ENCODE measurements at places on chromosomes 1 and 21.

DNA sequence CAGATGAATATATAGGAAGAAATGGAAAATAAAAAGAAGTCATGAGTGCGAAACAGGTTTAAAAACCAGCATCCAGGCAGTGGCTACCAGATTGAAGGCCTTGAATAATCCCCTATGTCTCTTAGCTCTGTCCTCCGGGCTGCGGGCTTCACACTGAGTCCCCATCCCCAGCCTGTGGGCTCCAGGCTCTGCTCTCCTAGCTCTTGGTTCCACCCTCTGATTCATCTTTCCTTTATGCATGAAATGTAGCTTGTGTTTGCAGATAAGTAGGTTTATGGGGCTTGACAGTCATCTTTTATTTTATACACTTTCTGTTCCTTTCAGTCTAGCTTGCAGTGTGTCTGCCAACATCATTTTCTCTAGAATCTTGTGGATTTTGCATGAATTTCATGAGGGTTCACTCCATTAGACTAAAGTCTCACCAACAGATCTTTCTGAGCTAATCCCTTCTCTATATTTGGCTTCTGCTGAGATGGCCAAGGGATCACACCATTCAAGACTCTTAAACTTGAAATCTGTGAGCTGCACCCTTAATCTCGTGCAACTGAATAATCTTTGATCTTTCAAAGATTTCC, 174.5 kb downstream of the PLPPR4 start:
- no peak for DNase-seq

DNA sequence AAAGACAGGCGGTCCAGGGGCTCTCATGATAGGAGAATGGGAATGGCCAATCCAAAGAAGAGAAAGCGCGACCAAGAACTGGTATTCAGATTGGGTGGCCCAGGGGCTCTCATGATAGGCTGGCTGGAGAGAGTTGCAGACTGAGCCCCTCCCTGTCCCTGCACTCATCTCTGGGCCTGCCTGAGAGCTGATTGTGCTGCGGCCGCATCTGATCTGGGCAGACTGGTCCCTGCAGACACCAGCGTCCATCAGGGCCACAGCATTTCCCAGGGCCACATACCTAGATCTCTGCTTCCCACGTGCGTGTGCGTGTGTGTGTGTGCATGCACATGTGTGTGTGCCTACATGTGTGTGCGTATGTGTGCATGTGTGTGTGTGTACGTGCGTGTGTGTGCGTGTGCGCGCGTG, 30.4 kb upstream of the MAN1C1 start:
- no peak for DNase-seq

DNA sequence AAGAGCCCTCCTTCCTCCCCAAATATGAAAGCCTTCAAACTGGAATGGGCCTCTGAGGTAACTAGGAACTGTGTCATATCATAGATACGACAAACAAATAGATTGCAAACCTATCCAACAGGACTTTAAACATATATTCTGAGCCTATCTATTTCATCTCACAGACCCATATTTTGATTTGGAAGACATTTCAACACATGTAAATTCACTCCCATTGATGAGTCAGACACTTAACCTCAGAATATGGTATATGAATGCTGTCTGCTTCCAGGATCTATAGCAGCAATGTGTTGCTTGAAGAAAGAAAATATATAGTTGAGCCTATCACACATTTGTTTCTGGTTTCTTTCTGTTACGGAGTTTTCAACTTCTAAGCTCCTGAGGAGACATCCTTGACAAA, 221.9 kb upstream of the SAMSN1 start:
- DNase-seq = peak; percentile 39

GRCh38 chr1:246591047-246591446, 24.8 kb downstream of the CNST start:
- no peak for DNase-seq

- DNase-seq = no peak
Measured at GRCh38 chr1:234987415-234988154, 141.1 kb downstream of the TOMM20 start.
